ENCODE measurements at places on chromosomes 13 and 19.

DNA sequence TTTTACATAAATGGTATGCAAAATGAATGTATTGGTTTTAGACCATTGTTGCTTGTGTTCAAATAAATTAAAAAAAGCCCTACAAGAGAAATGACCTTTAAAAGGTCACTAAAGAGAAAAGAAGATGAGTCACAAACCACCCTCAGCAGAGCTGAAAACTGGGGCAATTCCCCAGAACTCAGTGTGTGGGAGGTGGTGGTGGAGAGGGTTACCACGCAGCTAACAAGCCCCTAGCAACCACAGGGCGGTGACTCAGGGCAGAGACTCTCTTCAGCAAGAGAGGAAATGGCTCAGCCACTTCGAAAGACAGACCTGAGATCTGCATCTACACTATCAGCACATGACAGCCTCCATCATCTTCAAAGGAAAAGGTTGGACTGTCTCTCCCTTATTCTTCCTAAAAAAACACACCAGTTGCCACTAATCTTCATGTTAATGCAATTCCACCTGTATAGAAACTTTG is 29.4 kb upstream of the NDFIP2 start:
- H3K36me3 ChIP-seq, result no peaks in the 10 kb centered on the region
- no peak for DNase-seq
- no peak overlapping the region for H3K4me3 ChIP-seq
- no peaks in the 10 kb centered on the region for H3K4me1 ChIP-seq
- no peak overlapping the region for H3K27ac ChIP-seq

DNA sequence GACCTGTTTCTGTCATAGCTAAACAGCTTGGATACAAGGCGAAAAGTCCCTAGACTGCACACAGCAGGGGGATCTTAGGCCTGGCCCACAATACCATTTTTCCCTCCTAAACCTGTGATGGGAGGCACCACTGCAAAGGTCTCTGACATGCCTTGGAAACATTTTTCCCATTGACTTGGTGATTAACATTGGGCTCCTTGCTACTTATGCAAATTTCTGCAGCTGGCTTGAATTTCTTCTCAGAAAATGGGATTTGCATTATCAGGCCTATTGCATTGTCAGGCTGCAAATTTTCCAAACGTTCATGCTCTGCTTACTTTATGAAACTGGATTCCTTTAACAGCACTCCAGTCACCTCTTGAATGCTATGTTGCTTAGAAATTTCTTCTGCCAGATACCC is 136.2 kb upstream of the TSHZ3 start:
- DNase-seq, result no peak
- H3K27me3 ChIP-seq, result no peaks in the 10 kb centered on the region
- H3K4me1 ChIP-seq, result no peaks in the 10 kb centered on the region
- H3K4me3 ChIP-seq, result no peak overlapping the region
- H3K27ac ChIP-seq, result no peak overlapping the region

DNA sequence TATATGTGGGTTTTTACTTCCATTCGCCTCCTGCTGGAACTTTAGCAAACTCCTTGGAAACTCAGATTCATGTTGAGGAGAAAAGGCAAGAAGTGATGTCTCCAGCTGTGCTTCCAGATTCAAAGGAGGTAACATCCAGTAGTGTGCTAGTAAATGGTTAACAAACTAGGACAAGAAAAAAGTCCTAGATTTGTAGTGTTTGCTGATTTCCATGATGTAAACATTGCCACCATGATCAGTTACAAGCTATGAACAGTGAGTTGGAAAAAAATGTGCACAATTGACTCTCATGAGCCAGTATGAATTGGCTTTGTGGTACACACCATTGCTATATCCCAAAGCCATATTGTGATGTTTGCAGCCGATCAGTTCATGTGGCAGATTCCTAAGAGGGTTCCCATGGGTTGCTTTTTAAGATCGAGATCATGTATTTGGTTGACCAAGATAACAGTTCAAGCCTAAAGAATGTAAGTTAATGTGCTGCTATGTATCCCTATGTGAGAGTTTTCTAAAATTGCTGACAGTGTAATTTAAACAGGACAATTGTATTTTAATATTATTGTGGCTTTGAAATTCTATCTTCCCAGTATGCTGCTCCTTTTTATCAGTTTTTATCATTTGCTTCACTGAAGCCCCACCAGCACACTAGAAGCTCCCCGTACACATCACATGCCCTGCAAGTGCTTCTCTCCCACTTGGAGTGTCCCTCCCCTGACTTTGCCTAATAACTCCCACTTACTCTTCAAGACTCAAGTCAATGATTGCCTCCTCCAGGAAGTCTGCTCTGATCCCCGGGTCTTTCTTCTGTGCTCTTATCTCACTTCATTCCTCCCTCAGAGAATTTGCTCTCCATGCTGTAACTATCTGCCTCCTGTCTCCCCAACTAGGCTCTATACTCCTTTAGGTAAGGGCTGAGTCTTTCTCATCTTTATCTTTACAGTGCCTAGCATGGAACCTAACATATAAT is 148.3 kb downstream of the RGCC start:
- H3K36me3 ChIP-seq, result no peaks in the 10 kb centered on the region
- no peak for DNase-seq
- H3K27me3 ChIP-seq, result no peaks in the 10 kb centered on the region
- H3K4me3 ChIP-seq, result no peak overlapping the region

DNA sequence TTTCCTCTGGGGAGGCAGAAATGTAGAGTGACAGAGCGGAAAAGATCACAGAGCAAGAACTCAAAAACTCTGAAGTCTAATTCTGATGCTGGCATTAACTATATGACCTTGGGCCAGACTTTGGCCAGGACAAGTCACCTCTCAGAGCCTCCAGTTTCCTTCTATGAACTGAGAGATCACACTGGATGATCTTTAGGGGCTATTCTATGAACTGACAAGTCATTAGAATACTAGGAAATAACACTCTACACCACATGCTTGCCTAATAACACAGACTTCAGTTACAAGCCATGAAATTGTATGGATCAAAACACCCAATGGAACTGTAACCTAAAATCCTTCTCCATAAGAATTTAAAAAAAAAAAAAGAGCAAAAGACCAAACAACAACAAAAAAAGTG is 16.9 kb downstream of the SLC25A30 start:
- H3K27ac ChIP-seq, result no peak overlapping the region
- DNase-seq, result no peak
- no peaks in the 10 kb centered on the region for H3K27me3 ChIP-seq
- no peak overlapping the region for H3K4me3 ChIP-seq

GRCh38 chr13:77729502-77730221 is 32.2 kb downstream of the SLAIN1 start:
- no peaks in the 10 kb centered on the region for H3K4me1 ChIP-seq
- no peaks in the 10 kb centered on the region for H3K27me3 ChIP-seq
- no peaks in the 10 kb centered on the region for H3K36me3 ChIP-seq
- DNase-seq, result no peak
- H3K27ac ChIP-seq, result no peak overlapping the region

DNA sequence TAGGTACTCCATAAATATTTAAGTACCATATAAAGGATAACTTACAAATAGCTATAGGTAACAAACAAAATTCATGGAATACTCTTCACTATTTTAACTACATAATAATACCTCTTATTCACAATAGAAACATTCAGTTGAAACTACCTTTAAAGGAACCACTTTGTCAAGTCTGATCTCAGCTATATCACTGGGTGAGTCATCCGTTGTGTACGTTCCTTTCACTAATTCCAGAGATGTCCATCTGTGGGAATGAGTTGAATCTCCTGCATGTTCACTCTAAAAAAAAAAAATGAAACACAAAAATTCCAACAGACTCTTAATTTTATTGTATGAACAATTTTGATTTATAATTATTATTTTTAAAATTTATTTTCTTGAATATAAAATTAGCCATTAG is 149.4 kb upstream of the FBXL3 start:
- peaks cover 28% of the 10 kb centered on the region for H3K36me3 ChIP-seq
- no peak overlapping the region for H3K27ac ChIP-seq
- H3K4me3 ChIP-seq, result no peak overlapping the region
- H3K4me1 ChIP-seq, result no peaks in the 10 kb centered on the region
- no peak for DNase-seq
- no peaks in the 10 kb centered on the region for H3K27me3 ChIP-seq

Measured in tibial nerve (tissue), 4 donors.